ENCODE measurements at places on chromosomes 3 and 15.

DNA sequence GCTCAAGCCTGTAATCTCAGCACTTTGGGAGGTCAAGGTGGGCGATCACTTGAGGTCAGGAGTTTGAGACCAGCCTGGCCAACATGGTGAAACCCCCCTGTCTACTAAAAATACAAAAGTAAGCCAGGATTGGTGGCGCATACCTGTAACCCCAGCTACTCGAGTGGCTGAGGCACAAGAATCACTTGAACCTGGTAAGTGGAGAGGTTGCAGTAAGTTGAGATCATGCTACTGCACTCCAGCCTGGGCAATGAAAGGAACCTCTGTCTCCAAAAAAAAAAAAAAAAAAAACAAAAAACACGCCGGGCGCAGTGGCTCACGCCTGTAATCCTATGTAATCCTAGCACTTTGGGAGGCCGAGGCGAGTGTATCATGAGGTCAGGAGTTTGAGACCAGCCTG lies 18.9 kb upstream of the AP4E1 start:
- ATAC-seq: no peak

GRCh38 chr3:181252631-181253030 lies 263.1 kb upstream of the DNAJC19 start:
- no peak for ATAC-seq

- no peak for ATAC-seq
Observed at GRCh38 chr3:188417271-188417696, 263.3 kb downstream of the LPP start.

- ATAC-seq: no peak
Observed at GRCh38 chr3:155001289-155002010, 78.7 kb upstream of the MME start.

DNA sequence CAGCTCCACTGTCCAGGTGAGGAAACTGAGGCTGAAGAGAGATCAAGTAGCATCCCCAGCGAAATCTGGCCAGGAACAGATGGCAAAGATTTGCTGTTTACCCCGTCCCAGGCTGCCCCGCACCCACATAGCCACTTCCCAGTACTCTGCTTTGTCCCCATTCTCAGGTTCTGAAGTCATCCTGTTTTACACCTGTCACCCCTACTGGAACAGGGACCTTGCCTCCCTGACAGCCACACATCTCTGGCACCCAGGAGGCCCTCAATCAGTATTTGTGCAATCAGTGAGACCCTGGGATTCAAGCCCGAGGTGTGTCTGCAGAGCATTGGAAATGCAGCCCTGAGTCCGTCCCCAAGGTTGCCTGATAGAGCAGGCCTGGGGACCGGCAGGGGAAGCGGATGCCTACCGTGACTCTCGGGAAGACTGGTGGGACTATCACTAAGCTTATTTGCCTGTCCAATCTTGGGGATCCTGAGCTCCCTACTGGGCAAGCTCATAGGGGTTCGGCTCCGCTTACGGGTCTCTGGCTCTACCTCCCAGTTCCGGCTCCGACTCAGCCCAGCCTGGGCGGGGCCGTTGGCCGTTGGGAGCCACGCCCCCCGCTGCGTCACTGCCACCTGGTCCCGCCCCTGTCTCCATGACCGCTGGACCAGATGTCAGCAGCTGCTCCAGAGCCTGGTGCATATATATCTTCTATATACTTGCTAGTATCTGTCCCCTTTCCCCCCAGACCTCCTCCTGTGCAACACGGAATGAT lies 17.5 kb upstream of the FANCD2 start:
- peak; percentile 89 for ATAC-seq

GRCh38 chr3:127676921-127677351 lies 4.2 kb downstream of the ABTB1 start:
- ATAC-seq: no peak

DNA sequence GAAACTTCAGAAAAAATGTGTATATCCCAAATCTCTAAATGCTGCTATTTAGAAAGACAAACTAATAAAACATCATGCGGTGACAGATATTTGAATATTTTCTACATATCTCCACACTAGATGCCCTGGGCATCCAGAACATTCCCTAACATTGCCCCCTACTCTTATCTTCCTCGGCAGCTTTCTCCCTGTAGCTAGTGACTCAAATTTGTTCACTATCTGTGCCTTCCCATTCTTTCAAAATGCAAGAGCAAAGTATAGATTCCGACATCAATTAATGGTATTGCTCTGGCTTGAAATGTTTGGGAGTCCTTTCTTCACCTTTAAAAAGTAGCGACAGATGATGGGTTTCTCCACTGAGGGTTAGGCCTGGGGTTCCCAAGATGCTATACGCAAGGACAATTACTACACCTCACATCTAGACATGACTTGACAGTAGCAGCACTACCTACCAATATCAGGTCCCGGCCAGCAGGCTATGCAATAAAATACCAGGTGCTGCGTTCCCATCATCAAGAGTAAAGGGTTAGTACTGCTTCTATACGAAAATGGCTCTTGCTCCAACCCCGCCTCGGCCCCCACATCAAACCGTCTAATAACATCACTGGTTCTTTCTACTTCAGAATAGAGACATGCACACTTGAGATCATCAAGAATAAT lies 631 bp downstream of the UBR1 start:
- ATAC-seq: peak; percentile 52

DNA sequence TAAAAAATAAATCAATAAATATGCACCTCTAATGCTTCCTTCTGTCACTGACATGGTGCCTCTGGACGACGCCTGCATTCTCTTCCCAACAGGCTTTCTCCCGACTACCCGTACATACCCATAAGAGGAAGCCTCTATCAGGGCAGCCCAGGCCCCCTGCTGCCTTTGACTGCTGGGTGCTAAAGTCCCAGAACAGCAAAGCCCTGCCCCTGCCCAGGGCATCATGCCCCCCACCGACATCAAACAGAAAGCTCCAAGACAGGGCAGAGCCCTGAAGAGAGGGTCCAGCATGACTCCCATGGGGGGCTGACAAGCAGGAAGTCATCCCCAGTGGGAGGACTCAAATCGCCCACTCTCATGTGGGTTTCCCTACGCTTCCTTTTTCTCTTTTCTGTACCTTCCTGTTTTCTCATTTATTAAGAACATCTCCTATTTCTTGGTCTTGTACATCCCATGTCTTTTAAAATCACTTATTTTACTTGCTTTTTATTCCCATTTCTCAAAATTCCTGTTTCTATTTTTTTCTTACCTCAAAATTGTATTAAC lies 23.4 kb downstream of the XPC start:
- ATAC-seq: no peak

- ATAC-seq: no peak
Observed at GRCh38 chr3:24005669-24006068, 60.6 kb downstream of the NR1D2 start.

DNA sequence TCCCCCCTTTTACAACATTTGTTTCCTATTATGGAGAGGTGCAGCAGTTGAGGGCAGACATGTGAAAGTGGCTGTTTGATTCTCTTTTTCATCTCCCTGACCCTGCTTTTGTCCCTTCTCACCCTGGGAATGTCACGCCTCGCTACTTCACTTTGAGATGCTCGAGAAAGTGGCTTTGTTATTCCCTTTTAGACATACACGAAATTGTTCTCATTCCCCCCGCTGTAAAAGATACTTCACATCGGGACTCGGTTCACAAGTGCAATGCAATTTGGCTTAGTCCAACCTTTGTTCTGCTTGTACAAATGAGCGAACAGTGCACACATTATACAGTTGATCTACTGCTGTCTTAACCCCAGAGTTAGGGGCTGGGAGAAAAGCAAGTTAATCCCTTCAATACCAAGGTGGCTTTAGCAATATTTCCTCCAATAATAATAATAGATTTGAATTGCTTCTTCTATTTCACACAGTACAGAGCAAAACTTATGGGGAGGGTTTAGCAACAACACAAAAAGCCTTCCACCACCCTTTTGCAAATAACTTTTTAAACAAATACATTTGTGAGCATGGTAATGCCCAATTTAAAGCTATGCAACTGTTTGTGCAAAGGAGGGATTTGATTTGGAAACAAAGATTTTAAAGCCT lies 5.7 kb upstream of the FOXB1 start:
- ATAC-seq: no peak

DNA sequence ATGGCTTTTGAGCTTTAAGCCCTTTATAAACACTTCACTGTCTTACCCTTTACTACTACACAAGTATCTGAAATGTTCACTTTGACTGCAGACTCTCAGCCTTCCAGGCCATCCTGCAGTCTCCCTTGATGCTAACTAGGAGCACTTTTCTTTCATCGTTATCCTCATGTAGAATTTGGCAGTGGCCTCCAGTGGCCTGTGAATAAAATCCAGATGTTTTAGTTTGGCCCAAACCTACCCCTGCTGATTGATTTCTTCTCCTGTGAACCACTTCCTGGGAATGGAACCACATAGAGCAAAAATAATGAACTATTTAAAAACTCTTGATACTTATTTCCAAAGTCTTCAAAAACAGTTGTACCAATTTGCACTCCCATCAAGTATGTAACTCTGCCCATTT lies 271.9 kb downstream of the FEZF2 start:
- no peak for ATAC-seq

DNA sequence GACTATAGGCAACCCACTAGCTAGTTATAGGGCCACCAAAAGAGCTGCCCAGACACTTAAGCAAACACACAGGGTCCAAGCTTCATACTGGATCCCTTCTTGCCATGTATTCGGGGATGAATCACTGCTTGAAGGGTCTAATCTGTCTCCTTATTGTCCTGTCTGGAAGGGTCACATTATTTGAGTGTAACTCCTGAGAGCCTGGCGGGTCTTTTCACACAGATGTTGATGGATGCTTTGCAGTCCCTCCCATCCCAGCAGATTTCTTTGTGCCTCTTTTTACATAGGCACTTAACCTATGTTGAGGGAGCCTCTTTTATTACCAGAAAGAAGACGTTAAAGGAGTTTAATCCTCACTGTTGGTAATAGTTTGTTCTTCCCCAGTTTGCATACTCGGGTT lies 56.6 kb downstream of the BBX start:
- no peak for ATAC-seq

- ATAC-seq: no peak
Observed at GRCh38 chr3:140629357-140630137, 48.3 kb upstream of the TRIM42 start.

DNA sequence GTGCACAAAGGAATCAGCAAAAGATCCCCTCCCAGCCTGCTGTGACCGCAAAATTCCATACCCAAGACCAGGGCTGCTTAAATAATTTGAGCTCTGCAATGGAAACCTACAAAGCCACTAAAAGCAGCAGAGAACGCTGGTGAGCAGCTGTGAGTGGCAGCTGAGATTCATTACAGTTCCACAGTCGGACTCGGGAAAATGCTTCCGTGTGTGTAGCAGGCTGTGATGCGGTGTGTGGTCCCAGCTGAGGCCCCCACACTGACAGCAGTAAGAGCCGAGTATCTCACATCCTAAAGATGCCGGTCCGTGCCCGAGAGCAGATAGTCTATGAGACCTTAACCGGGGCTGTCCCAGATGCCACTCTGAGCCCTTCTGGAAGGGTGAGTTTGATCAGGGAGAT lies 37.4 kb downstream of the TM2D3 start:
- no peak for ATAC-seq

DNA sequence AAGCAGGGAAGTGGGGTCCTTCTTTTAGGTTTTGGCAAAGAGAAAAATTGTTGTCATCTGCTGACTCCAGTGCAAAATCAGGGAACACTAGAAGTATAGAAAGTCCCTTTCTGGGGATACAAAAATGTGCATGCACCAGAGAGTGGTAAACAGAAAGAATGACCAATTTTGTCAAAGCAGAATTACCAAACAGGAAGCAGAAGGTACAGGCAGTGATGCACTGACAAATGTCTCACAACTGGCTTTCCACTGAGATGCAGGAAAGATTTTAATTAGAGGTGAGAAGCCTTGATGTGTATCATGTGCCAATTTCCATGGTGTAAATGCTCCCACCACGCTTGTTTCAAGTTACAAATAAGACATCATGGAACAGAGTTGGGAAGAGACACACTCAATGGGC lies 66.0 kb downstream of the TRIM69 start:
- ATAC-seq: no peak

DNA sequence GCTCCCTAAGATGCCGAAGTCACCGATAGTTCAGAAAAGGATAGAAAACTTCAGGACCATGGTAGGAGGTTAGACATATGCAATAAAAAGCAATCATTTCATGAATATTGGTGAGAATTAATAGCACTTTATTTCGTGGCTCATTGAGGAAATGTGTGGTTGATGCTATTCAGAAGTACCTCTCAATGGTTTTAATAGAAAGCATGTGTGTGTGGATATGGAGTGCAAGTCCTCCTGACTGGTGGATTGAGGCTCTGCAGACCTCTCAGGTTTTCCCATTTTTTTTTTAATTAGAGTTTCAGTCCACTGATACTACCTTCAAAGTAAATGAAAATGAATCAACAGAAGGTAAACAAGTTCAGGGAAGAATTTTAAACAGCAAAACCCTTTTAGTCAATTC lies 384.3 kb upstream of the RARB start:
- no peak for ATAC-seq

DNA sequence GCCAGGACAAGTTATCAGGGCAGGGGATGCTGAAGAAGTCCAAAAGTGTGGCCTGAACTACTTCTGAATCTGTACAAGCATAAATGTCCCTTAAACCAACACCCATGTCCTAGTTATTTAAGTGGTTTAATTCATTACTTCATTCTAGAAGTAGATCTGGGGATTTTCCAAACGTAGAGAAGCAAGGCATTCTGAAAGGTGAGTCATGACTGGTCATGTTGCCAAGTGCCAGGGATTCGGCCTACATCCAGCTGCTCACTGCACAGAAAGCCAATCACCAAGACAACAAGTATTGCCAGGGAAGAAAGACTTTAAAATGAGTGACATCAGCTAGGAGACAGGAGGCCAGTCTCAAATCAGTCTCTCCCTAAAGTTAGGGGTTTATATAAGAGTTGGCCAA lies 396.6 kb downstream of the GABRB3 start:
- no peak for ATAC-seq

DNA sequence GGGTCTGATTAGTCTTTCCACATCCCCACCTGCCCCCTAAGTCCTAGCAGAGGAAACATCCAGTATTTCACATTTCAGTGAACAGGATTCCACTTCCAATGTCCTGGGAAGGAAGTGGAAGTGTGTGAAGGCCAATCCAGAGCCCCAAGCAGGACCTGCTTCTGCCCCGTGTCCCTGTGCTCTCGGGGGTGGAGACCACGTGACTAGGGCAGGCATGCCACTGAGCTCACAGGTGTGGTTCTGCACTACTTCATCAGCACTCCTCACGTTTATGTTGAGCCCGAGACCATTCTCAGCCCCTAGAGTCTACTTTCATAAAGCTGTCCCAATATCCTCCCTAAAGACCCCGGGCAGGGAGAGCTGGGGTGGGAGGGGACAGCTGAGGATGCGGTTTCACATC lies 84.3 kb downstream of the RAB11A start:
- no peak for ATAC-seq

DNA sequence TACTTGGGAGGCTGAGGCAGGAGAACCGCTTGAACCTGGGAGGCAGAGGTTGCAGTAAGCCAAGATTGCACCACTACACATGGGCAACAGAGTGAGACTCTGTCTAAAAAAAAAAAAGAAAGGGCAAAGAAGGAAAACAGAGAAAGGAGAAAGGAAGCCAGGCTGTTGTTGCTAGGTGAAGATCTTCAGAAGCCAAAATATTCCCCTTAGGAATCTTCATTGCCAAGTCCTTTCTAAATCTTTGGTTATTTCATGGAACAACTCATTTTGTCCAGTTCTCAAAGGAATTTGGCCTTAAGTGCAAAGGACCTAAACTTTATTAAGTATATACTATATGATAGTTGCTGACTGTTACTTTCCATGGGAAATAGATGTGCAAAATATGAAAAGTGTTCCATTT lies 59.2 kb upstream of the OSBPL11 start:
- ATAC-seq: no peak
